ENCODE measurements at places on chromosomes 2 and 18.

DNA sequence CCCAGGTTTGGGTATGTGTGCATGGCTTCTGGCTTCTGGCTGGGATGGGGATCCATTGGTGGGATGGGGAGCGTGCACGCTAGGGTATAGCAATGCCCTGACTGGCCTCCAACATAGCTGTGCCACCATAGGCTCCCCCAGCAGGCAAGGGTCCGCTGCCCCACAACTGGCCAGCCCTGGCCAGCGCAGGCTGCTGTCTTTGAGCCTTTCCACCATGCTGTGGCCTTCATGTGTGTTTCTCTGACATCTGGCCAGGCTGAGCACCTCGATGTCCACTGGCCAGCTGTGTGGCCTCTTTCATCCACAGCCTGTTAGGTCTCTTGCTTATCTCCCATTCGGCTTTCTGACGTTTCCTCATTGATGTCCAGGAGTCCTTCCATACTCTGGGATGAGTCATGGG lies 231.3 kb downstream of the NDUFA10 start:
- no peak for DNase-seq

GRCh38 chr2:105678346-105678745 lies 66.4 kb upstream of the NCK2 start:
- DNase-seq, result no peak

DNA sequence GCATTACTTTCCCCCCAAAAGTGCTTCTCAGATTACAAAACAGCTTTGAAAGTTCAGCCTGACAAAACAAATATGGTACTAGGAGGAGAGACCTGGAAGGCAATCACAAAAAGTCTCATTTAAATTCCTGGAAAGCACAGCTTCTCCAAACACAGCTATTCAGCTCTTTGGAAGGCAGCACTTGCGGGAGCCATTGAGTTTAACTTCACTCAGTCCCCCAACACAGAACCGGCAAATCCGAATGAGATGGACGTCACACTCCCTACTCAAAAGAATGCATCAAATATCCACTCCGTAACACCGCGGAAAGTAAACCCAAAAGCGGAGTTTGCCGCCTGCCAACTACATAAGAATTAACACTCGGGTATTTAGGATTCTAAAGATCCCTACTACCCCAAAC lies 638 bp downstream of the ST6GAL2 start:
- no peak for DNase-seq

DNA sequence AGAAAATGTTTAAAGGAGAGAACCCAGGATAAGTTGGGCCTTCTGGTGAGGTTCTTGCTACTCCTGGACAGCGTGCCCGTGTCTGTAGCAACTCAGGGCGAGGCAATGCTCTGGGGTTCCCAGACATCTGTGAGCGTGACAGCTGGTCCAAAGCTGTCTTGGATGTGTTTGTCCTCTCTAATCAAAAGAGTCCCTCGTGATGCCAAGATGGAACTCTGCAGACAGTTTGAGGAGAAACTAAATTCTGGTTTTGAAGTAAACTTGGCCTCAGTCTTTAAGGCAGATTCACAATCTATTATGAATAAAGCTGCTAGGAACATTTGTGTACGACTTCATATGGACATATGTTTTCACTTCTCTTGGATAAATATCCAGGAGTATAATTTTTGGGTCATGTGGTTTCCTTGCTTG lies 47.3 kb downstream of the TMEM17 start:
- no peak for DNase-seq

DNA sequence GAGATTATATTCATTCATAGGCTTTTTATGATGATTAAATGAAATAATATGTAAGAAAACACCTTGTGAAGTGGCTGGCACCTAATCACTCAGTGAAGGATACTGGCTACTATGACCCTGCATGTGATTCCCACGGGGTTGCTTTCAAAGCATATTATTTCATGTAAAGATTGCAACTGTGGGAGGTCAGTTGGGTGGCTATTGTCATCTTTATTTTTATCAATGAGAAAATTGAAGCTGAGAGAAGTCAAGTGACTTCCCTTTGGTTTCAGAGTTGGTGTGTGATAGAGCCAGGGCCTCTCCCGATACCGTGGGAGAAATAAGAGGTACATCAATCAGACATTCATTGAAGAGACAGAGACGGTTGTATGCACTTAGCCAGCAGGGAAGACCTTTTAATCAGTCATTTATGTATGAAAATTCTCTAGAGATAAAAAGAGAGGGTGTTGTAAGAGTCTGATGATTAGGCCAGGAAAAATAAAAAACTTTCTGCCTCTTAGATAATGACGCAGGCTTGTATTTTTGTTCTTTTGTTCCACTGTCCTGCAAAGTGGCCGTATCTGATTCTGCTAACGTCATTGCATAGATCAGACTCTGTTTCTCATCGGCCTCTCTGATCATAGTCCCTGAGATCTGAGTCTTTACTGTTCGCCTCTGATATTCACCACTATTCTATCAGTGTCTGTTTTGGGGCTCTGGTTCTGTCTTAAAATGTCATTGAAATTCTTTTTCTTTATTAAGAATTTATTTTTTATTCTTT lies 50.5 kb downstream of the QPCT start:
- no peak for DNase-seq

- DNase-seq, result no peak
Observed at GRCh38 chr2:67445652-67446268, 48.6 kb downstream of the ETAA1 start.

DNA sequence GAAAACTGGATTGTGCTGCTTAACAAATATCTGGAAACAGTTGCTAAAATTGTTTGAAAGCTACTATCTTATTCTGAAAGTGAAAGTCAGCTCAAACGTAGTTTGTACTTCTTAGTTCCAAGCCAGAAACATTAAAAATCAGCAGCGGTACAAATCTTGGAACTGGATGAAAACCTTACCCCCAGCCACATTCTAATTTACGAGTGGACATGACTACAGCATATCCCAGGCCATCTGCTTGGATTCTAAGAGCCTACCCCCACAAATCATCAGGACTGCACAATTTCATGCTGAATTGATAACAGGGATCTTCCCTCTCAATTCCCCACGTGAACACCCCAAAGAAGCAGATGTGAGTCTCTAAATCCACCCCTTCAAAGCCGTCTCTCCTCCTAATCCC lies 158.7 kb upstream of the NCKAP5 start:
- no peak for DNase-seq

DNA sequence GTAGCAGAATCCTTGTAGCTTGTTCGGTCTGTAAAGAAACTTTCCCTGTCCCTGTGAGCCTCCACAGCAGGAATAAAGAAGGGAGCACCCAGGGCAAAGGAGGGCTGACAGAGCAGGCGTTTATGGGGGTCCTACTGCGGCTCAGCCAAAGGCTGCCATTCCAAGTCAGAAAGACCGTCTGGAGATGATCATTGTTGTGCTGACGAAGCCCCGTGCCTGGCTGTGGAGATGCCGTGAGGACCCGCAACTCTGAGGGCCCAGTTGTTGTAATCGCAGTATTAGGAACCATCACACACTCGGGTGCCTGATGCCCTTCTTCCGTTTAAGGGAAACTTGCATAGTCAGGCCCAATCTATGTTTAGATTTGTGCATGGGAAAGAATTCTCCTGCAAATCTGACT lies 16.9 kb upstream of the VWA3B start:
- DNase-seq, result no peak

DNA sequence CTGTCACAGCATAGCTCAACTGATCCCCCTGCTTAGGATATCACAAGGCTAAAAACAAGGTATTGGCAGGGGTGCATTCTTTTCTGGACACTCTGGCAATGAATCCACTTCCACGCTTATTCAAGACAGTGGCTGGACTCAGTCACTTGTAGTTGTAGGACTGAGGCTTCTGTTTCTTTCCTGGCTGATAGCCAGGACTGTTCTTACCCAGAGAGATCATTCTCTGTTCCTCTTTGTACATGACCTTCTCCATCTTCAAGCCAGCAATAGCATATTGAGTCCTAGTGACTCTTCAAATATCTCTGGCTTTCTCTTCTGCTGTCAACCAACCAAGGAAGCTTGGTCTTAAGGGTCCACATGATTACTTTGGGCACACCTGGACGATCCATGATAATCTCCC lies 241.3 kb downstream of the RBM43 start:
- DNase-seq, result no peak

DNA sequence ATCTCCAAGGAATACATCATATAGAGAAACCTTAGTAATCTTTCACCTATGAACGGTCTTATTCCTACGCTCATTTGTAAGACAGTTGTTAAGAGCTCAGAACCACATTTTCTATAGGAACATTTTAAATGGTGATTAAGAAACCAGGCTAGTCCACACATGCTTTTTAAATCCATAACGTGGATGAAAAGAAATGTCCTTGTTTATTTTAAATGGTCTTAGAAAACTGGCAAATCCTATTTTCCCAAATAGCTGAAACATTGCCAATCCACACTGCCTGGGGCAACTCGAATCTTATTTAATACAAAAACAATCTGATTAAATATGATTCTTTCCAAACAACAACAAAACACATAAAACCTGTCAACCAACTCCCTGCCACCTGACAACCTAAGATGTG lies 23.7 kb downstream of the METTL8 start:
- DNase-seq, result no peak

DNA sequence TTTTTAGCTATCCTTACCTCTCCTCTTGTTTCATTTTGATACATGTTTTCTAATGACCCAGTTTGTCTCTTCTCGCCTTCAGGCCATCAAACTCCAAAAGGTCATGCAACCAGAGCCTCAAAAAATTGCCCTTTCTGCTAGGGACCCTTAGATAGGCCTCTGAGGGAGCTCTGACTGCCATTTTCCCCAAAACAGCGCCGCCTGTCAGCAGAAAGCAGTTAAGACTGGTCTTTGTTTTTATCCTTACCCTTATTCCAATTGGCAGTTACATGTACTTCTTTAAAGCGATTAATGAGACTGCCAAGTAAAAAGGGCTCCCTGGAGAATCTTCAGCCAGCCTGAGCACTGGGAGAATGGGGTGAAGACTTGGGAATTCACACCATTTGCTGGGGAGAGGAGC lies 55.1 kb upstream of the RIT2 start:
- DNase-seq, result no peak

Measured in hematopoietic multipotent progenitor cell treated with erythropoietin and hydrocortisone succinate and interleukin-3 and kit ligand, for 17 days (in vitro differentiated cells).